Spleen (tissue), 13 donors: ENCODE measurements at places on chromosomes 2 and 18.
A peak's percentile ranks its signal among the peaks of the same experiment; 100 is the strongest.

DNA sequence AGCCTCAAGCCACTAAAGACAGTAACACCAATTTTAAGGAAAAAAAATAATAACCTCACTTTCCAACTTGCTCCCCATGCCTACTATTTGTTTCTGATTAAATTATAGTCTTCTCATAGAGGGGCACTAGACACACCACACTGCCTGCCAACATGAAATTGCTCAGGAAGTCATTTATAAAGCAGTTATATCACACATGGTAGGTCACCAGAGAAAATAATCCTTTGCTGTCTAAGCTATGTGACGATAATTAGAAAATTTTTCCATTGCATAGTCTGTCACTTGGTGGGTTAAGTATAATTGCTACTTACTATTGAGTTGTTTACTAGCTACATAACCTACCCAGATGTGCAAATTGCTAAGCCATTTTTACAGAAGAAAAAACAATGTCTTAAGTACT lies 85.2 kb downstream of the INO80D start:
- no peak for DNase-seq

GRCh38 chr2:190786404-190787166 lies 94.0 kb upstream of the GLS start:
- no peak for DNase-seq

- peak; percentile 73 for DNase-seq
Observed at GRCh38 chr2:128304715-128305554, 13.7 kb downstream of the HS6ST1 start.

- no peak for DNase-seq
Observed at GRCh38 chr2:239232195-239232578, 168.6 kb downstream of the HDAC4 start.

DNA sequence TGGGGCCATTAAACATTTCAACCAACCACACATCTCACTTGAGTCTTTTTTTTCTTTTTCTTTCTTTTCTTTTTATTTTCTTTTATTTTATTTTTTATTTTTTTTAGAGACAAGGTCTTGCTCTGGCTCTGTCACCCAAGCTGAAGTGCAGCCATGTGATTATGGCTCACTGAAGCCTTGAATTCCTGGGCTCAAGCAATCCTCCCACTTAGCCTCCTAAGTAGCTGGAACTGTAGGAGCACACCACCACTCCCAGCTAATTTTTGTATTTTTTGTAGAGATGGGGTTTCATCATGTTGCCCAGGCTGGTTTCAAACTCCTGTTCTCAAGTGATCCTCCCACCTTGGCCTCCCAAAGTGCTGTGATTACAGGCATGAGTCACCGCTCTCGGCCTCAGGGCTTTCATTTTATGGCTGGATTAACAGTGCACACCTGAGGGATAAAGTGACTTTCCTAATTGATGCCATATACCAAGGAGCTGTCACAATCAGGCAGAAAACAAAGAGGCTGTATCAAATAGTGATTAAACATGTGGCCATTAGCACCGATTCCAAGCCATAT lies 21.5 kb downstream of the KIAA2012 start:
- no peak for DNase-seq

DNA sequence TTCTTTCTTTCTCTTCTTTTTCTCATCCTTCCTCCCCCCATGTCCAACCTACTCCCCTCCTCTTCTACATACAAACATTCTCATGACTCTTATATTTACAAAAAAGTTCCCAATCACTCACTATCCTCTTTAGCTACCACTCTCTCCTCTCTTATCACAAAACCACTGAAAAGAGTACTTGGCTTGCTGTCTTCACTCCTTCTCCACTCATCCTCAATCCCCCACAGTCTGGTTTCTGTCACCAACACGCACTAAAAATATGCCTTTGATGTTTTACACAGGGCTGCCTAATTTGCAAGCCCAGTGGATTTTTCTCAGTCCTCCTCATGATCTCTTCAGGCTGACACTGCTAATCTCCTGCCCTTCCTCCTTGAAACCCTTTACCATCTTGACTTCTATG lies 159.5 kb downstream of the TNS1 start:
- DNase-seq, result no peak

- no peak for DNase-seq
Observed at GRCh38 chr18:9066358-9066757, 36.1 kb upstream of the NDUFV2 start.

- DNase-seq, result no peak
Observed at GRCh38 chr2:64876137-64876647, 113.0 kb upstream of the SLC1A4 start.

- DNase-seq, result no peak
Observed at GRCh38 chr18:45155526-45155925, 459.8 kb upstream of the SLC14A2 start.

DNA sequence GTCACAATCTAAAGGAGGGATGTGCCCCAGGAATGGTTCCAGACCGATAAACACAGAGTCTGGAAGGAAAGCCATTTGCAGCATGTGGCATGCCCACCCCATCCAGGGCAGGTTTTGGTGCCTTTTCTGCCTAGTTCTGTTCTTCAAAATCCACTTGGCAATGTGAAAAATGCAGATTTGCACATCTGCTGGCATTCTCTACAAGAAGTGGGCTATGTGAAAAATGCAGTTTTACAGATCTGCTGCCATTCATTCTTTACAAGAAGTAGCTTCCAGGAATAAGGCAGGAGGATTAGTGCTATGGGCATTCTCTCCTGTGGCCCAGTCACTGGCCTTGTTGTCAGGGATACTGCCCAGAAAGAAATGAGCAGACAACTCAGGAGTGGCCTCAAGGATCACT lies 68.1 kb downstream of the C1D start:
- no peak for DNase-seq

- no peak for DNase-seq
Observed at GRCh38 chr2:122595065-122595464, 839.6 kb downstream of the TSN start.

- DNase-seq, result no peak
Observed at GRCh38 chr2:100561191-100561590, 1.6 kb upstream of the PDCL3 start.

GRCh38 chr2:54813584-54813983 lies 90.1 kb downstream of the EML6 start:
- DNase-seq, result no peak
